Left ventricle myocardium superior (tissue), 1 donor: ENCODE measurements at places on chromosomes 13 and 19.

- DNase-seq: no peak
Observed at GRCh38 chr13:111475488-111475887, 155.0 kb downstream of the TEX29 start.

DNA sequence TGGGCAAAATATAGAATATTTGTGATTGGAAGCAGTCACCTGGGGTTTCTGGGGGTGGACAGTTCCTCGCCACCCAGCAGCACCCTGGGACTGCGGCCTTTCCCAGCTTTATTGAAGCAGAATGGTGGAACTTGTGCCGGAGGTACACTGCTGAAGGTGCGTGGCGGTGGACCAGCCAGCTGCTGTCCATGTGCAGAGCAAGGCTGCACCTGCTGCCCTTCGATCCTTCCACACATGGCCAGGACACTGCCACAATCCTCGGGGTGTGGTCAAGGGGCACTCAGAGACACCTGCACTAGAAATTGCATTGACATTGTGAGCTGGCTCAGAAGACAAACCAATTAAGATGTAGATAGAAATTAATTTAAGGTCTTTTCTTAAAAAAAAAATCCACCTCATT is 11.4 kb upstream of the GPI start:
- no peak for DNase-seq

GRCh38 chr19:14187561-14187960 is 18.4 kb downstream of the ADGRL1 start:
- DNase-seq: no peak

DNA sequence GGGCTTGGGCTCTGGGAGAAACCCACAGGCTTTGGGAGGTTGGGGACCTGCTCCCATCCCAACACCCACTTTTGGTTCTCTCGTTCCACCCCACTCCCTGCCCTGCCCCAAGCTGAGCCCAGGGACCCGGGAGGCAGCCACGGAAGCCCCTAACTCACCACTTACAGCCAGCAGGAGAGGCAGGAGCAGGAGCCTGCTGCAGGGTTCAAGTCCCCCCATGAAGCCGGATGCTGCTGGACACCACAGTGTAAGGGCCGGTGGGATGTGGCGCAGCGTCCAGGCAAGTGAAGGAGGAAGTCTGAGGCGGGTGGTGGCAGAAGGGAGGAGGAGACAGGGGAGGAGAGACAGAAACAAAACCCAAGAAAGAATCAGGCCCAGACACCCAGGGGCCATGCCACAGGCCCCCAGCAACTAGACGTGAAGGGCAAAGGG is at the start of gene TYROBP:
TSS of gene TYROBP (minus strand) at position 286 of the 432 bp plus-strand sequence. CDS start at position 219, 67 bp downstream.
- peak; percentile 54 for DNase-seq
